Choroid plexus epithelial cell (primary cell): ENCODE measurements at places on chromosomes 5 and 9.

DNA sequence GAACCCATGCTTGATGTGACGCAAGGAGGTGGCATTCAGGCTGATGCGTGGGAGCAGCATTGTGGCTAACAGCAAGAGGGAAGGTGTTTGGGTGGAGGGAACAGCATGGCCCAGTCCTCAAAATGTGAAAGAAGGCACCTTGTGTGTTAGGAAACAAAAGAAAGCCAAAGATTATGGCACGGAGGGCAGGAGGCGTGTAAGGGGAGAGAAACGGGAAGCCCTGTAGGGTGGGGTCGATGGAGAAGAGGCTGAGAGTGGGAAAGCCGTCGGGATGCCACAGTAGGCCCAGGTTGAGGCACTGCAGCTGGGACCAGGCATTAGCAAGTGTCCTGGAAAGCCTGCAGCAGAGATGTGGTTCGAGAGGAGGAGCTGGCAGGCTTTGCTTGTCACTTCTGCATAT lies 241.1 kb downstream of the GADD45G start:
- DNase-seq, result no peak

- DNase-seq, result peak; percentile 6
Measured at GRCh38 chr5:55072666-55073065, 29.8 kb upstream of the GZMA start.

DNA sequence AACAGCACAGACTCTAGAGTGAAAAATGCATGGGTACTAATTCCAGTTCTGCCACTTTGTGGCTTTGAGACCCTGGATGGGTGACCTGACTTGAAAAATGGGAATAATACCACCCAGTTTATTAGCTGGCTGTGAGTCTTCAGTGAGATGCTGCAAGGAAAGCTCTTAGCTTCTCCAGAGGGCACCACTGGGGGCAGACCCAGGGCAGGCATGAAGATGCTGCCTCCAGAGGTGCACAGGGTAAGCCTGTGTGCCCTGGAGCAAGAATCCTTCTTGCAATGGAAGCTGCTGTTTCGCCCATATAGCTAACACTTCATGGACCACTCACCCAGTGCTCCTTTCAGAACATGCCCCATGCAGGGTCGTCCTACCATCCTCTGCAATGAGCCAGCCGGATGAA lies 75.7 kb downstream of the C5orf15 start:
- no peak for DNase-seq

- DNase-seq, result no peak
Measured at GRCh38 chr5:159452480-159453167, 122.3 kb upstream of the IL12B start.

DNA sequence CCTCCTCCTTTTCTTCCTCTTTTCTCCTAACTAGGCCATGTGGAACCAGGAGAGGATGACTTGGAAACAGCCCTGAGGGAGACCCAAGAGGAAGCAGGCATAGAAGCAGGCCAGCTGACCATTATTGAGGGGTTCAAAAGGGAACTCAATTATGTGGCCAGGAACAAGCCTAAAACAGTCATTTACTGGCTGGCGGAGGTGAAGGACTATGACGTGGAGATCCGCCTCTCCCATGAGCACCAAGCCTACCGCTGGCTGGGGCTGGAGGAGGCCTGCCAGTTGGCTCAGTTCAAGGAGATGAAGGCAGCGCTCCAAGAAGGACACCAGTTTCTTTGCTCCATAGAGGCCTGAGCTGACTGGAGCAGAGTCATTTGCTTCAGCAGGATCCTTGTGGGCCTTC lies 13.7 kb downstream of the NUDT2 start:
- DNase-seq, result no peak
